ENCODE measurements at places on chromosomes 16 and 17.

DNA sequence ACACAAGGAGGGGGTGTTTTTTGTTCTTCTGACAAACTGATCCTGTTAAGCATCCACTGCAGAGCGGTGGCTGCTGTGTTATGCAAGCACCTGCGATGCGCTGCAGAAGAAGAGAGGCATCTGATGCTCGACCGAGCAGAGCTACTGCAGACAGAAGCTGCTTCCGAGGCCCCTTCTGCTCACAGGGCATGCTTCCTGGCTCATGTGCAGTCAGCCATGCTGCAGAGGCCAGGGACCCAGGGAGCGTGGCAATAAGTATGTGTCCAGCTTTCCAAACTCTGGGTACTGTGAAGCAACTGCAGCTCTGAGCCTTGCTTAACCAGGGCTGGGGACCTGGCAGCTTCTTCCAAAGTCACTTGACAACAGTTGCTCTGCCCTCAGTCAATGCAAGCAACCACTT, 448.6 kb upstream of the RBFOX1 start:
- peak; percentile 48 for DNase-seq

DNA sequence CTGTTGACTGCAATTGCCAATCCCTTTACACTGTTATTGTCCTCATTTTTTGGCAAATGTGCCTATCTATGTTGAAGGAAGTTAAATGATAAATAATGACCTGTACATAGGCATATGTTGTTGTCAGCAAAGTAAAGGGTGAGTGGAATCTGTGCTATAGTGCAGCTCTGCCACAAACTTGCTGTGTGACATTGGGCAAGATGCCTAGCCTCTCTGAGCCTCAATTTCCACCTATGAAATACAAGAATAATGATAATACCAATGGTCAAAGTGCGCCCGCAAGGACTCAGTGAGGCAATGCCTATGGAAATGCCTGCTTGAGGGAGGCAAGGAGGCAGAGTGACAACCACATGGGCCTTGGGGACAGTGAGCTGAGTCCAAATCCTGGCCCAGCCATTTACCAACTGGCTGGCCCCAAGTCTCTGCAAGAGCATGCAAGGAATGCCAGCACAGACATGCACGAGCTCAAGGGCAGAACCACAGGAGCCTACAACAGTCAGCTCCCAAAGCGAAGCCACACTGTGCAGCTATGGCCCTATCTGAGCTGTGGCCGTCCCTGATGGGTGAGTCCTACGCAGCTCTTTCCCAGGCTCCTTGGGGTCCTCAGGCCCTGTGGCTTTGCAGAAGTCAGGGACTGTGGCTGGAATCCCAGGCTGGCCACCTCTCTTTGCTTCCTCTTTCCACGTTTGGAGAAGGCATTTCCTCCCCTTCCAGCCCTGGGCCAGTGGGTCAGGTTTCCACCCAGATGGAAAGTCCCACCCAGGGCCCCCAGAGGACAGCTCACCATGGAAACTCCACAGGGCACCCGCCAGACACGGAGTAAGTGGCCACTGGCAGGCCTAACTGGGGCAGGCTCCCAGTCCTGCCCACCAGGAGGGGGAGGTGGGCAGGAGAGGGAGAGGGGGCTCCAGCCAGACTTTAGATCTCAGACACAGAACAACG, 82.1 kb downstream of the ZNF423 start:
- no peak for DNase-seq

DNA sequence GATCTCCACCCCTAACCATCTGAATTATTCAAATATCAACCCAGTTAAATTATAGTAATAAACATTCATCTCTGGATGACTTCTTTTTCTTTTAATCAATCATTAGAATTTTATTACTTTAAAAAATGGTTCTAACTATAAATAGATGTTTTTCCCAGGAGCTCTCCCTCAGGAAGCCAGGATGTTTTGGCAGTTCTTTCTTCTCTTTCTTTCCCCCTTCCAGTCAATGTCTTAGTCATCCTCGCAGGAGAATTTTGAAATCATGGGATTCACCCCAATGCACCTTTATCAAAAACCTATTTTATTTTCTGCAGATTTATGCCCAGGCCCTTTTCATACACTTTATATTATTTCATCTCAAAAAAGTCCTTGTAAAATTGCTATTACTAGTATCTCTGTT, 711.6 kb downstream of the CDH11 start:
- no peak for DNase-seq

- peak; percentile 94 for DNase-seq
Observed at GRCh38 chr16:67393111-67393787, at the start of gene TPPP3. TSS of gene TPPP3 (minus strand) at chr16:67393498. CDS start at chr16:67391111, 2,387 bp downstream.

DNA sequence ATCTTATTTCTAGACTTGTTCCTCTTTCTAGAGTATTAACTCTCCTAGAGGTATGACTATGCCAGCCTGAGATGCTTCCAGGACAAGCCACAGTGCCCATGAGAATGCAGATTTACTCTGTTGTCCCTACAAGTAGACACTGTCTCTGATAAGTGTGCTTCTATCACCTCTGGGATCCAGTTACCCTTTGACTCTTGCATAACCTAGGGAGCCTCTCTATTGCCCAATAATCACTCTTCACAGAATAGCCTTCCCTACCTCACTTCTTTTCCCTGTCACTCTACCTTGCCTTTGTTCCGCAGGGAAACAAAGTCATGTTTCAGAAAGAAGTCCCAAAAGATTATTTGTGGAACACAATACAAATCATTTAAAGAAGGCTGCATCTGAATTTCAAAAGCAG, 1.6 kb upstream of the KRT34 start:
- DNase-seq = no peak

DNA sequence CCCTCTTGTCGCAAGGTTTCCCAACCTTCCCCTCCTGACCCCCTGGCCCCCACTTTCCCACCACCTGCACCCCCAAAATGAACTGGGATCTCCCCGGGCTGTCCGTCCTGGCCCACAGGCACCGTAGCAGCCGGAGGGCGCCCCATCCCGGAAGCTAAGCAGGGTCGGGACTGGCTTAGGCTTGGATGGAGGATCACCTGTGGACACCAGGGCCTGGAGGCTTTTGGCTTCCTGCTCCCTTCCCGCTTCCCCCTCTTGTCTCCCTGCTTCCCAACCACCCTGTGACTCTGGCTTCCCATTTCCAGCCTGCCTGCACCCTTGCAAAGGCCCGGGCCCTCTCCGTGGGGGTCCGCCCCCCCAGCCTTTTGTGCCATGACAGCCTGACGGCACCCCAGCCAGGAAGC, 2291.3 kb downstream of the TP53TG3F start:
- no peak for DNase-seq

- DNase-seq = no peak
Observed at GRCh38 chr16:1961651-1962067, 2.3 kb downstream of the NDUFB10 start.

DNA sequence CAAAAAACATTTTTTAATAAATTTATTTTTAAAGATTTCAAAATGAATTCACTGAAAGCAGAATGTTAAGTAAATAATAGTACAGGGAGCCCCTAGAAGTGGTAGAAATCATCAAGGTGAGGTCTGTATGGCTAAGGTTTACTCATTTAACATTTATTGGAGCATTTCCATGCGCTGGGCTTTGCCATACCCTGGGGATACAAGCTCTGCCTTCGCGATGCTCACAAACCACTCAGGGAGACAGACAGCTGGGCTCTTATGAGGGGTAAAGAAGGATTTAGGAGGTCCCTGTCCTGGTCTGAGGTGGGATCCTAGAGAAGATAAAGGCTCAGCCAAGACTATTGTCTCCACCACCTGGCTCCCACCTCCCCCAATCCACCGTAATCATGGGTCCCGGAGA, 11.3 kb upstream of the LPCAT2 start:
- no peak for DNase-seq

- peak; percentile 57 for DNase-seq
Observed at GRCh38 chr16:72400257-72401083, 228.5 kb upstream of the PMFBP1 start.

- peak; percentile 60 for DNase-seq
Observed at GRCh38 chr17:50630524-50631194, 4.0 kb upstream of the ABCC3 start.

DNA sequence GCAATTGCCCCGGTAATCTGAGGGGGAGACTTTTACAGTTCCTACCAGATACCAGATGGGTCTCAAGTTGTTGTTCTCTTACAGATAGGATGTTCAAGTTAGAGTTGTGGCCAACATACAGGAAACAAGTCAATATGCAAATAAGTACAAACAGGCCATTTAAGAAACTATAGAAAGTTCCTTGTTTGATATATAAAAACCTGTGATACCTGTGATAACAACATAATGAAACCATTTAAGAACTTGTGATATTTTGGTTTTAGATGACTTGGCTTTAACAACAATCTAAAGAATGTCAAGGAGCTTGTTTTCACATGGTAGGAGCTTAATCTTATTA, 16.8 kb downstream of the CDR2 start:
- DNase-seq = no peak

GRCh38 chr17:71681427-71682173, 439.2 kb upstream of the SOX9 start:
- no peak for DNase-seq

DNA sequence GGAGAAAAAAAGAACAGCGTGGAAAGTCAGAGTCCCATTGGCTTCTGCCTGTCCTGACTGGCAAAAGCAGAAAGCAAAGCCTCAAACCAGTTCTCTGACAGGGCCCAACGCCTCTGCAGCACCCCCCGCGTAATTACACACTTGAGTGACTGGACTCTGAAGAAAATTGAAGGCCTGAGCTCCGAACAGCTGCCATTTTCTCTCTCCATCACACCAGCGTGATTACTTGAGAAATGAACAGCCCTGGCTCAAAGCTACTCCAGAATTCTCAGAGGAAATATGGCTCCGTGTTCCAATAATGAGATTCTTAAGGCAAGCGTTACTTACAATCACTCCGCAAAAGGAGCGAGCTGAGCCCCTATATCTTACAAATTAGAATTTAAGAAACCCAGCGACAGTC, 142.7 kb upstream of the C17orf78 start:
- DNase-seq = peak; percentile 15

DNA sequence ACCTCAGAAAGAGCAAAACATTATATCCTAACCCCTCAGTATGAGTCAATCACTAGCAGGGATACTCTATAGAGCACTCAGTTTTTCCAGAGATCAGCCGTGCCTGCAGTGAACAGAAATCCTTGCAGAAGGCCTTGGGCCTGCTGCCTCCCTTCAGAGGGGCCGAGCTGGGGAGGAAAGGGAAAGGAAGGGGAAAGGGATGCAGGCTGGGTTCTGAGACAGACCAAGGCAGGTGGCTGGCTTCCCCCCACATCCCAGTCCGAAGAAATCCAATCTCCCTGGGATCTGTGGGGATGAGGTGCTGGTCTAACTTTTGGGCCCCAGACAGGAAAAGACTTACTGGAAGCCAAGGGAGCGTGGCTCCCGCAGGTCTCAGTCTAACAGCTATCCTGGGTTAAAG, 25.3 kb downstream of the SRL start:
- DNase-seq = no peak

- no peak for DNase-seq
Observed at GRCh38 chr17:18247613-18248001, 10.9 kb downstream of the FLII start.

DNA sequence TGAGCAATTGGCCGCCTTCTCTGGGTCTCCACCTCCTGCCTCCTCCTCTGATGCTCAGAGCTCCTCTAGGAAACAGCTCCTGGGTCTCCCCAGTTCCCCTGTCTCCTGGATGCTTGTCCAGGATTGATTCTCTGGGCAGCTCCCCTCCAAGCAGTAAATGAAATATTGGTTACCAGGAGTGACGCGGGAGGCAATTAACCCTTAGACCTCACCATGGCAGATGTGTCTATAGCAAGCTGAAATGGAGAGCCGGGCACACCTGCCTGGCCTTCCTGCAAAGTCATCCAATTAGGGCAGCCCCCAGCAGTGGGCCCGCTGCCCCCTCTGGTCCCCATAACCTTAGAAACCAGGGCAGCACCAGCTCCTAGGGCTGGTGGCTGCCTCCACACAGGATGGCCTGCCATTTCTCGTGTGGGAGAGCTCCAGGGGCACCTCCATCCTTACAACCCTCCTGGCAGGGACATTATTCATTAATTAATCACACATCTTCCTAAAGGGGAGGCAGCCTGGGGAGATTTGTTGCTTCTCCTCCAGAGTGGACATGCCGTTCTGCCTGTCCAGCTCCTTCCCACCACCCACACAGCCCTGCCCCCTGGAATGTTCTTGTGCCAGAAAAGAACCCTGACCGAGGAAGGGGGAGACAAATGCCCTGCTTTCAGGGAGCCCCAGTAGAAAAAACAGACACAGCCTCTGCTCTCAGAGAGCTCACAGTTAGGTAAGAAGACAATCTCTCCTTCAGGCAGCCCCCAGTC, 8.3 kb upstream of the KIF18B start:
- no peak for DNase-seq

DNA sequence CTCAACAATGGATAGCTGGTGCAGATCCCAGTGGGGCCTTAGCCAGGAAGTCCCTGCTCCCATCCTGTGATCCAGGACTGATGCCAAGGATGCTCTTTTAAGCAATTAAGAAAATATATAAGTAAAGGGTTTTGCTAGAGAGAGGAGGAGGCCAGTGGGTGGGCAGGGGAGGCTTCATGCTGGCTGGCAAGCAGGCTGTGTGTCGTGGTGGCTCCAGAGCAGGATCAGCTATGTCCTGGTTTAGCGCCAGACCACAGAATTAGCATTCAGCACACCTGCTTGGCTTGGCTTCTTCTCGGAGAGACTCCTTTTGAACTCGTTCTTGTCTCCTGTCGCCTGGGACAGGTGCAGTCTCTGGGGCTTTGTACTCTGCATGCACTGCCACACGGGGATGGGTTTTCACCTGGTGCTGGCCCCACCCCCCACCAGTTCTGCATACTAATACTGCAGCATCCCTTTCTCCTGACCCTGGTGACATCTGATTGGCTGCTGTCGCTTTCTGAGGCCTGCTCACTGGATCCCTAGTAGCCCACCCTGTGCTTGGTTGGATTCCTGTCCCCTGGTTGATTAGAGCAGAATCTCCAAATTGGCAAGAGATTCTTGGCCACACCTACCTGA, 66.1 kb downstream of the PLD6 start:
- no peak for DNase-seq

DNA sequence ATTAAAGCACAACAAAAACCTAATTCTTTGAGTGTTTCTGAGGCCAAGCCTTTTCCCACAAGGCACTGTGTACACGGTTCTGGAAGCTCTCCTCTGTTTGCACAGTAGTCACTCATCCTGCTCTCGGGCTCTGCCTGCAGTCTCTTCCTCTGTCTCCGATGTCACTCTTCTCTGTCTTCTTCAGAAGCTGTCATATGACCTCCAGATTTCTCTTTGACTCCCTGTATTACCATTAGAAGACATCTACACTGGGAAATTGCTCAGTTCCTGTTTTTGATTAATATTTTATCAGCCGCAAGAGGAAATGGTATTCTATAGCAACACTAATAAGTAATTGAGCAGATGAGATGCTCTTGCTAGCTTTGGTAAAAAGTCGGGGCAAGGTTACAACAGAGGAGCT, 422.9 kb downstream of the WWOX start:
- DNase-seq = no peak

DNA sequence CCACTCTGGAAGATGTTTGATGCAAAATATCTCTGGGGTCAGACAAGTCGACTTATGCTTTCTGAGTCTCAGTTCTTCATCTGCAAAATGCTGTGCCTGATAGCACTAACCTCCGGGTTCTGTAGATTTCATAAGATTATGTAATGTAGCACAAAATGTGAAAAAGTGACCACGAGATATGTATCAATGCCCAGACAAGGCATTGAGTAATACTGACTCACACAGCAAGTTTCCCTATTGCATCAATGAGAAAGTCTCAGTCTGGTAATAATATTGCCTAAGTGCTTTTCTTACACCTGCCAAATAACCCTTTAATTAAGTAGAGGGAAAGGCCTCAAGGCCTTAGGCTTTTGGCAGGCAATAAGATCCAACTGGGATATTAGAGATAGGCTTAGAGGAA, 41.4 kb upstream of the MMP2 start:
- DNase-seq = no peak

- peak; percentile 56 for DNase-seq
Observed at GRCh38 chr17:64262198-64262999, 661 bp downstream of the TEX2 start.

- peak; percentile 16 for DNase-seq
Observed at GRCh38 chr17:51487947-51488346, 227.6 kb downstream of the UTP18 start.
